Inflammatory macrophage treated with lipopolysaccharide for 1 hour (primary cell): ENCODE measurements at places on chromosomes 4 and X.
A peak's percentile ranks its signal among the peaks of the same experiment; 100 is the strongest.

GRCh38 chr4:81084634-81085033, 54.1 kb downstream of the BMP3 start:
- DNase-seq, result no peak

DNA sequence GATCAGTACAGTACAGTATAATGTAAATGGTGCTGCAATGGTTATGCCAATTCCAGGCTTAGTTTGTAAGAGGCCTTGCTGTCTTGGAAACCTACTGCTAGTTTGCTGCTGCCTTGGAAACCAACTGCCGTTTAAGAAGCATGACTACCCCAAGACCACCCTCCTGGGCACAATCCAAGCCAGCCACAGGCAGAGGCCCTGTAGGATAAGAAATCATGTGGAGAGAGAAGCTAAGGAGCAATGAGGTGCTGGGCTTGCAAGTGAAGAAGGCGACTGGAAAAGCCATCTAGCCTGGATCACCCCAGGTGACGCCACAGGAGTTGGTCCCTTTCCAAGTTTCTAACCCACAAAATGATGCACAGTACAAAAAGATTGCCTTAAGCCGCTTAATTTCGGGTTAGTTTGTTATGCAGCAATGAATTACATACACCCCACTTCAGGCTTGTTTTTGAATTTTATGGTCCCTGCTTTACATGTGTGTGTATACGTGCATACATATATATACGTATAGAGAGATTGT, 16.9 kb downstream of the ZFP42 start:
- no peak for DNase-seq

- peak; percentile 48 for DNase-seq
These were observed 12.7 kb downstream of the MAD2L1 start for GRCh38 chr4:120053911-120054310.

DNA sequence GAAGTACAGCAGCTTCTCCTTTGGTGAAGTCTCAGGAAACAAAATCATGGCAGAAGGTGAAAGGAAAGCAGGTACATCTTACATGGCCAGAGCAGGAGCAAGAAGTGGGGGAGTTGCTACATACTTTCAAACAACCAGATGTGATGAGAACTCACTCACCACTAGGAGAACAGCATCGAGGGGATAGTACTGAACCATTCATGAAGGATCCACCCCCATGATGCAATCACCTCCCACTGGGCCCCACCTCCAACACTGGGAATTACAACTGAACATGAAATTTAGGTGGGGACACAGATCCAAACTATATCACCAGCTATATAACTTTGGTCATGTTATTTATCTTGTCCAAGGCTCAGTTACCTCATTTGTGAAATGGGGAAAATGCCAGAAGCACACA, 159.4 kb downstream of the OPHN1 start:
- DNase-seq, result no peak

- peak; percentile 35 for DNase-seq
These were observed 213.8 kb upstream of the FGF13 start for GRCh38 chrX:138925330-138925729.

DNA sequence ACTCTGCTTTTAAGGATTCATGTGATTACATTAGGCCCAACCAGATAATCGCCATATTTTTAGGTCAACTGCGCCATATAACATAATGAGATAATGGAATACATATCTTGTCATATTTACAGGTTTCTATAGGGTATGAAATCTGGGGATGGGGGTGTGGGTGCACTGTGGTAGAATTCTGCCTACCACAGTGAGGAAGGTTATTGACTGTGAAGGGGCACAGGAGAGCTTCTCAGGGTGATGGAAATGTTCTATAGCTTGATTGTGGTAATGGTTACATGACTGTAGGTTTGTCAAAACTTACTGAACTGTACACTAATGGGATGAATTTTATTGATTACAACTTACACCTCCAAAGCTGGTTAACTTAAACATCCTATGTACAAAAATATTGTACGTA, 15.9 kb downstream of the USP53 start:
- no peak for DNase-seq

- DNase-seq, result no peak
These were observed 696.2 kb downstream of the TRAM1L1 start for GRCh38 chr4:116389139-116389538.

GRCh38 chr4:154743683-154744340, at the start of gene LRAT:
LRAT (plus strand) TSS chr4:154744000; CDS start chr4:154744327, 327 bp downstream.
- peak; percentile 22 for DNase-seq

DNA sequence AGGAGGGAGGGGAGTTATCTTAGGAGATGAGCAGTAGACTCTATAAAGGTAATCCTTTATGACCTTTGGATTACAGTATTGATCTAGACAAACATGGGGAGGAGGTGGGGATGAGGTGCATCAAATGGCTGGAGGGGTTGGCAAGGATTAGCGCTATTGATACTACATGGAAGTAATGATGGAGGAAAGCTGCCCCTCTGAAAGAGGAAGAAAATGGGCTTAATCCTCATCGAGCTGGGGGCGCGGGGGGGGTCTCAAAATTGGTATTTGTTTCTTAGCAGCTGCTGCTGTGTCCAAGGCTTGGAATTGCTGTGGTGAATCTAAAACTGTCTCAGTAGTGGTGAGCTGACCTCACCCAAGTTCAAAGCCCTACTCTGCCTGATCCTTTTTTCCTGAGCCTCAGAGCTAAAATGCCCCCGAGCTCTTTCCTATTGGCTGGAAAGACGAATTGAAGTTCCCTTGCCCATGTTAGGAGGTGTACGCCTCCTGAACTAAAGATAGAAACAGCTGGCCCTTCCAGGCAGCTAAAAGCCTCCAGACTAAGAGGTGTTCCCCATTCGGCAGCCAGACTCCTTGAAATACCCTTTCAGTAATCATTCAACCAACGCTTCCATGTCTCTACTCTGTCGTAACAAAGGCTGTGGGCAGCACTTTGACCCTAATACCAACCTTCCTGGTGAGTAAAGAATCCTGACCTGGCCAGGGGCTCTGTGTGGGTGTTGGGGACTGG, at the start of gene ITGB1BP2:
ITGB1BP2 (plus strand) TSS at position 556 of the 730 bp plus-strand sequence; CDS start at position 613, 57 bp downstream.
- DNase-seq, result peak; percentile 53
